Stimulated activated CD8-positive, alpha-beta memory T cell treated with anti-CD3 and anti-CD28 coated beads, Interleukin-4, amount 100 ng/mL, for 1 hour (primary cell): ENCODE measurements at places on chromosomes 5 and 9.

GRCh38 chr5:74052441-74053221 lies 426.6 kb downstream of the ARHGEF28 start:
- no peak for DNase-seq

GRCh38 chr5:143347698-143348344 lies 55.7 kb downstream of the NR3C1 start:
- no peak for DNase-seq

GRCh38 chr5:178730940-178731265 lies 444 bp upstream of the ZNF354A start:
- DNase-seq = no peak

DNA sequence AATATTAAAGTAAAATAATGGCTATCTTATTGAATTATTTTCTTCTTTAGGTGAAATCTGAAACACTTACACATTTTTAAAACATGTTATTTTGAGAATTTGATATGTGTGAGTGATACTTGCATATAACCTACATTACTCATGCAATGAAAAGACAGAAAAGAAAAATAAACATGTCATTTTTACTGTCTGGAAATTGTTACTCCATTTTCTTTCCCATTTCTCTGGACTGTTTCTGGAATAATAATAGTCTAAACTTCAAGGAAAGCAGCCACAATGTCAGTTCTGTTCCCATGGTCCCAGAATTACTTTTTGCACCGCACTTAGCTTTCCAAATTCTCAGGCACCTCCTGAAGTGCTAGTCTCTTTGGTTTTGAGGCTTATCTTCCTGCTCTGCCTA lies 145.5 kb downstream of the PRR16 start:
- DNase-seq = no peak

- DNase-seq = no peak
Observed at GRCh38 chr5:6674421-6674820, 38.8 kb upstream of the TENT4A start.

DNA sequence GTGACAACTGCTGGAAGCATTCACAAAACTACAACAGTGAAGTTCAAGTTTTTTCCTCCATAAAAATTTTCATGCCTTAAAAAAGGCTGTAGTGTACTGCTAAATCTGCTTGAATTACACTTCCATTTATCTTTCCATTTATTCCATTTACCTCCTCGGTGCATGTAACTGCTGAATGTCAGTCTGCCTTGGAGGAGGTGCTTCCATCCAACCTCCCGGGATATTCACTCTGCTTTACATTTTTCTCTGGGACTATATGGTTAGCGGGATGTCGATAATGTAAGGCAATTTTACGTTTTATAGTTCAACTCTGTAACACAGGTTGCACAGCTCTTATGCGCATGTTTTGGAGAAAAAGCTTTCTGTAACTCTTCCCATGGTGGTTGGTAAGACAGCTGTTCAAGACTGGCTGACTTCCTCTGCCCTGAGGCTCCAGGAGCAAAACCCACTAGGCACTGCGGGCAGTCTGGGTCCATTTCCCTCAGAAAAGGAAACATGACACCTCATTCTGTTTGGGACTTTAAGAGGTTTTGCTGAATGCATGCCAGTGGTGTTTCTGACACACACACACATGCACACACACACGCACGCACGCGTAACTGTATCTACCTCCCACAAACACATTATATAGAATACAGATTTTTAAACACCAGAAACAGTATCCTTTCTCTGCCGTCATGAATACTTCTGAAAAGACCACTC lies 66.1 kb downstream of the SPTLC1 start:
- no peak for DNase-seq

DNA sequence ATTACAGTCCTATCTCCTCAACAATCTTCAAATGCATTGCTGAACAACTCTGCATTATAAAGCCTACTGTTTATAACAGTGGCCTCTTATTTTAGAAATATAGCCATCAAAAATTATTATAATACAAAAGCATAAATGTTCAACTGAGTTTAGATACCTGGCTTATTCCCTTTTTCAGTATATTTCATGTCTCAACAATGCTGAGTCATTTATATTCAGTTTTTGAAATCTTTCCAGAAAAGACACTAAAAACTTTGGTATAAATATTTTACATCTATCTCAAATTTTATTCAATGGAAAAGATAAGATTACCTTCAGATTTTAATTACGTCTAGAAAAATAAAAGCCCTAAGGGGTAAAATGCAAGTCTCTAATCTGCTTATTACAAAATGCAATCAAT lies 37.9 kb downstream of the LURAP1L start:
- DNase-seq = no peak

DNA sequence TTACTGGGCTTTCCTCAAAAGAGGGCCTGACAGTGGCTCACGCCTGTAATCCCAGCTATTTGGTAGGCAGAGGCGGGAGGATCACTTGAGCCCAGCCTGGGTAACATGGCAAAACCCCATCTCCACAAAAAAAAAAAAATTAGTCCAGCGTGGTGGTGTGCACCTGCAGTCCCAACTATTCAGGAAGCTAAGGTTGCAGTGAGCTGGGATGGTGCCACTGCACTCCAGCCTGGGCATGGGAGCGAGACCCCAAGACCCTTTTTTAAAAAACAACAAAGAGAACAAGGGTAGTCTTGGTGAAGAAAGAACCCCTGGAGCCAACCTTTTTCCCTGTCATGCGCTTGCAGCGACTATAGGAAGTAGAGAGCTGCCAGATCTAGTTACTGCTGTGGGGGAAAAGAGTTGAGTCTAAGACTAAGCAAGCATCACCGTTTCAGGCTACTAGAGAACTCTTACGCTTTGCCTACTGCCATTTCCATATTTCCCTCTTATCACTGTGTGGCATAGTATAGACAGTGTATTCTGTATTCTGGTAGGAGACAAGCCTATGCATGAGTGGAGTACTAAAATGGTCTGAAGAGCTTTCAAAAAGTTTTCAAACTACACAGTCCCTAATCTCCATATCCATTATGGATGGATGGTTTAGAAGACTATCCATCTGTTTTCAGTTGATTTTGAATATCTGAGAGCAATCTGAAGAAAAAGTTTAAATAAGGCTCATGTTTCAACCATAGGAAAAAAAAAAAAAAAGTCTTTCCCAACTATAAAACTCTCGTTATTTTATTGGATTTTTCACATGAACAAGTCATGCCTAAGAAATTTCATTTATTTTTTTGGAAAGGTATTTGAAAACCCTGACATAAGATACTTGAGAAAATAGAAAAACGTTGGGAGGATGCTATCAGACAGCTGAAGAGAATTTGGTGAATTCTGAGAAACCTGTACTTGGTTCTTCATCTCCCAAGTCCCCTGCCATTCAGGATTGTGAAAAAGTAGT lies 2.6 kb downstream of the C9orf40 start:
- no peak for DNase-seq

GRCh38 chr9:88531920-88532698 lies 2.9 kb upstream of the NXNL2 start:
- no peak for DNase-seq

GRCh38 chr9:76424491-76424890 lies 30.3 kb upstream of the RFK start:
- no peak for DNase-seq

- DNase-seq = no peak
Observed at GRCh38 chr9:124266826-124267201, 9.1 kb downstream of the NEK6 start.

GRCh38 chr5:14579731-14580397 lies 1.7 kb upstream of the OTULINL start:
- DNase-seq = no peak

GRCh38 chr9:38318759-38319495 lies 73.6 kb upstream of the ALDH1B1 start:
- DNase-seq = no peak

GRCh38 chr9:95181226-95181818 lies 136.2 kb downstream of the FANCC start:
- no peak for DNase-seq
